ENCODE measurements at places on chromosomes 12 and 14. TPM values are rescaled to one million over a fixed set of nuclear protein-coding genes. Genes with fewer than 3 reads are reported as not detected.

ENDOU gene
- total RNA-seq = not detected

DENND5B gene
- total RNA-seq = 18.6 TPM

C2CD5 gene
- total RNA-seq = 10.8 TPM

FAM186B gene
- 1.2 TPM for total RNA-seq

CLEC2D gene
- 1.6 TPM for total RNA-seq

SPIC gene
- 1.4 TPM for total RNA-seq

NTN4 gene
- 20.7 TPM for total RNA-seq

GOLT1B gene
- total RNA-seq = 16.8 TPM

DYRK2 gene
- total RNA-seq = 10.7 TPM

RNASE7 gene
- 0.13 TPM for total RNA-seq

PAX9 gene
- not detected for total RNA-seq

FOXG1 gene
- total RNA-seq = not detected

GPR162 gene
- total RNA-seq = 1.3 TPM

FAM90A1 gene
- total RNA-seq = not detected

CLEC9A gene
- total RNA-seq = not detected

TBX5 gene
- total RNA-seq = not detected

PMCH gene
- not detected for total RNA-seq

ARMH4 gene
- 0.96 TPM for total RNA-seq

RNASE2 gene
- total RNA-seq = 0.33 TPM

SLC25A47 gene
- total RNA-seq = 191 TPM

GYS2 gene
- 40.9 TPM for total RNA-seq

TAS2R30 gene
- 1.4 TPM for total RNA-seq

DTX1 gene
- 24.5 TPM for total RNA-seq

MANSC4 gene
- total RNA-seq = not detected

CPNE6 gene
- total RNA-seq = 0.40 TPM

CLEC1A gene
- 0.70 TPM for total RNA-seq

MNAT1 gene
- 8.5 TPM for total RNA-seq

KRT6A gene
- not detected for total RNA-seq

TCL1B gene
- not detected for total RNA-seq

OTX2 gene
- not detected for total RNA-seq

MYF6 gene
- not detected for total RNA-seq

LRP1-AS gene
- total RNA-seq = not detected

WNT1 gene
- total RNA-seq = not detected

PCED1B gene
- 1.2 TPM for total RNA-seq

NRL gene
- total RNA-seq = 3.5 TPM

NPC2 gene
- 35.4 TPM for total RNA-seq

RTRAF gene
- 45.3 TPM for total RNA-seq

COQ10A gene
- total RNA-seq = 24.8 TPM

ERH gene
- 53.2 TPM for total RNA-seq

AICDA gene
- not detected for total RNA-seq
